PC-9 (cell line): ENCODE measurements at places on chromosomes 1 and 21. TPM values are rescaled to one million over a fixed set of nuclear protein-coding genes. Genes with fewer than 3 reads are reported as not detected.

GRCh38 chr1:145936247-145936646 is 9.0 kb upstream of the RBM8A start:
- no peak overlapping the region for H3K4me3 ChIP-seq
- no peaks in the 10 kb centered on the region for H3K4me1 ChIP-seq
- no peaks in the 10 kb centered on the region for H3K36me3 ChIP-seq
- H3K27me3 ChIP-seq: no peaks in the 10 kb centered on the region
- no peak for DNase-seq
- no peak overlapping the region for H3K27ac ChIP-seq

GRCh38 chr1:112909847-112910246 is 46.1 kb downstream of the SLC16A1 start:
- H3K4me3 ChIP-seq: no peak overlapping the region
- peaks cover 20% of the 10 kb centered on the region for H3K4me1 ChIP-seq
- no peaks in the 10 kb centered on the region for H3K27me3 ChIP-seq
- H3K36me3 ChIP-seq: peaks cover 24% of the 10 kb centered on the region

DNA sequence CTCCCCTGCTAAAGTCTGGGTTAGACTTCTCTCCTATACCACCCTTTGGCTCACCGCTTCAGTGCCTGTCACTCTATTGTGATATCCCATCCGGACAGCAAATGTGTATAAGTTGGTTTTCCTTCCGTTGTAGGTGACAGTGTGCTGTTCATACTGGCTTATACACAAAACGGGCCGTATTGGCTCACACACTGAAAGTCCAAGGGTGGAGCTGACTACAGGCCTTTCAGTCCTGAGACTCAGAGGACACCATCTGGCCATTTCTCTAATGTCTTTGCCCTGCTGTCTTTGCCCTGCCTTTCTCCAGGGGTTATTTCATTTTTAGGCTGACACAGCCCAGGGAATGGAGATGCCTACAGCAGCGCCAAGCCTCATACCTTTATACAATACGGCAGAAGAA is 90.7 kb downstream of the URB2 start:
- H3K27ac ChIP-seq: no peak overlapping the region
- no peaks in the 10 kb centered on the region for H3K27me3 ChIP-seq
- no peak overlapping the region for H3K4me3 ChIP-seq

GRCh38 chr21:31161157-31161556 is 122.9 kb upstream of the KRTAP19-8 start:
- no peaks in the 10 kb centered on the region for H3K4me1 ChIP-seq
- no peak overlapping the region for H3K4me3 ChIP-seq
- no peak for DNase-seq
- no peaks in the 10 kb centered on the region for H3K36me3 ChIP-seq

DNA sequence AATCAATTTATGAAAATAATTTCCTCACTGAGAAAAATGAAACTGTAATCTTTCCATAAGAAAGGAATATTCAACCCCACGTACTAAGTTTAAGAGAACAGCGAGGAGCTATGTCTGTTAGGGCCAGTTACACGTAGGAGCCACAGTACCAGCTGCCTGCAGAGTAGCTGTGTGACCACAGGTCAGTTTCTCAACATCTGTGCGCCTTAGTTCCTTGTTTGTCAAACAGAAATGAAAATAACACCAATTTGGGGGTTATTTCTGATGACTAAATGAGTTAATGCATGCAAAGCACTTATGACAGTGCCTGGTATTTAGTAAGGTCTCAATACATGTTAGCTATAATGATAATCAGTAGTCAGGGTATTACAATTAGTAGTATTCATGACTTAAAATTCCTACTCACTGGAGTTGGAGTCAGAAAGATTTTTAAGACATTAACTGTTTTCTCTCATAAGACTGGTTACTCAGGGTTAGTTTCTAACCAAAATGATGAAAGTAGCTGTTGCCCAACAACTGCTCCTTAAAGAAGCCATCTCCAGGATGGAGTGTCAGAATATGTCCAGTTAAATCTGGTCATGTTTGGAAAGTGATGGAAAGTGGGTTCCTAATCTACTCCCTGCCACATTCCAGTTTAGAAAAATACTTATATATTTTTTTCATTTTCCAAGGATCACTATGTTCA is 85.8 kb upstream of the ZNF648 start:
- no peak overlapping the region for H3K27ac ChIP-seq
- no peaks in the 10 kb centered on the region for H3K27me3 ChIP-seq
- no peaks in the 10 kb centered on the region for H3K36me3 ChIP-seq
- no peak for DNase-seq
- H3K4me1 ChIP-seq: peaks cover 33% of the 10 kb centered on the region
- no peak overlapping the region for H3K4me3 ChIP-seq

DNA sequence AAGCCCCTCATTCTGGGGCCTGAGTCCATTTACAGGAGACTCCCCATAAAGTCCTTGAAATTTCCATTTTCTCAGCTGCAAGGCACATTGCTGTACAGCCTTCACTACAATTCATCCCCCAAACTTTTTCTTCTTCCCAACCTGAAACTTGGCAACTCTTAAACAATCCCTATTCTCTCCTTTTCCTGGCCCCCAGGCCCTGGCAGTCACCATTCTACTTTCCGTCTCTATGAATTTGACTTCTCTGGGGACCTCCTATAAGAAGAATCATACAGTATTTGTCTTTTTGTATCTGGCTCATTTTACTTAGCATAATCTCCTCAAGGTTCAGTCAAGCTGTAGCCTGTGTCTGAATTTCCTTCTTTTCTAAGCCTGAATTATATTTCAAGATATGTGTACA is 332.9 kb downstream of the PCP4 start:
- H3K27ac ChIP-seq: no peak overlapping the region
- no peaks in the 10 kb centered on the region for H3K36me3 ChIP-seq
- H3K4me1 ChIP-seq: no peaks in the 10 kb centered on the region
- no peaks in the 10 kb centered on the region for H3K27me3 ChIP-seq
- no peak for DNase-seq

DNA sequence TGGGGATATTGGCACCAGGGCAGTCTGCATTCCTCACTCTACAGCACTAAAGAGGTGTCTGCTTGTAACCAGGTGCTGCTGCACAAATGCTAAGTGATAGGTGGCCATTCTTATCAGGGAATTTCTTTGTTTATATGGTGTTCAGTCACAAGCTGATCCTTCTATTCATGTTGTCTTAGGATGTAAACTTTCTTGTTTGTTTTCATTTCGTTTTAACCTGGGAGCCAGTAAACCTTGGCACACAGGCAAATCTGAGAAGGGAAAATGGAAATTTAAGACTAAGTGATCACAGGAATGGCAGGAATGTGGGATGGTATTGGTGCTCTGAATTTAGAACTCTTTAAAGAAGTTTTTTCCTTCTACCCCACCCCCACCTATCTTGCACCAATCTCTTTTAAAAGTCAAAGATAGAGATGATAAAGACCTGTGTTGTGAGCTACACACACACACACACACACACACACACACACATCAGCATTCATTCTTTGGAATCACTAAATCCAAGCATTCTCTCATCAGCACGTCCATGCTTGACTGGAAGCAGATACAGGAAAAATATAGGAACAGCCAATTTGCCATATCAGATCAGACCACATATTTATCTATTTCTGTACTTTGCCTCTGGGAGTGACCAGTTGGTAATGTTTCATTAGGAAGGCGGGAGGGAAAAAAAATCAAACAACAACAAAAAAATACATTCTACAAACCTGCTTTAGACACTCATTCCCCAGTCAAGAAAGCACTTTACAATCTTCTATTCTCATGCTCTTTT is 451.4 kb upstream of the ADGRL2 start:
- no peak for DNase-seq
- no peak overlapping the region for H3K4me3 ChIP-seq
- no peak overlapping the region for H3K27ac ChIP-seq
- no peaks in the 10 kb centered on the region for H3K27me3 ChIP-seq
- no peaks in the 10 kb centered on the region for H3K4me1 ChIP-seq

DNA sequence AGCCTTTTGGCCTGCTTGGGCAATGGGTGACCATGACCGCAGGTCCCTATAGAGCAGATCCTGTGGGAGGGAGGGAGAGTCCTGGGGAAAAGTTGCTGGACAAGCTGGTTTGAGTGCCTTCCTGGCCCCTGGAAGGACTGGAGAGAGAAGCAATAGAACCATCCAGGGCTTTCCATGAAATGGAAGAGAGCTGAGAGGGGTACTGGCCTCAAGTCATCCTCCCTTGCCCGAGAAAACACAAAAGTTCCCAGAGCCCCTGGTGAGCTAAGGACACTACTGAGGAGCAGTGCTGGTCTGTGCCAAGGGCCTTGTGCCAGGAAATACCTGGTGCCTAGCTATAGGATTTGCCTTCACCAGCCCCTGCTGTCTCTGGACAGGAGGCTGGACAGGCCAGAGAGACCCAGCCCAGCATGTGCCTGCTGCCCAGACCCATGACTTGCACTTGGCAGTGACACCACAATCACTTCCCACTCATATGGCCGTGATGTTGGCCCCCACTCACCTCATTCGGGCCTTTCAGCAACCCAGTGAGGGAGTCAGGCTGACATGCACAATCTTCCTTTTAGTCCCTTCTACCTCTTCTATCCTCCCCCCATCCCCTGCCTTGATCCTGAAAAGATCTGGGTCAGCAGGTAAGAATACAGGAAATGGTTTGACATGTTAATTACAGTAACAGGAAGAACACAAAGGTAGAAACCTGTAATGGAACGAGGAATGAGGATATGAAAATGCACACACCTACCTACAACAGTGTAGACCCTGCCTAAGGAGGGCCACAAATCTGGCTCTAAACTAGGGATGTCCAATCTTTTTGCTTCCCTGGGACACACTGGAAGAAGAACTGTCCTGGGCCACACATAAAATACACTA is 7.0 kb downstream of the SH3BP5L start:
- H3K4me3 ChIP-seq: no peak overlapping the region
- no peaks in the 10 kb centered on the region for H3K27me3 ChIP-seq
- DNase-seq: no peak
- H3K27ac ChIP-seq: no peak overlapping the region
- H3K4me1 ChIP-seq: no peaks in the 10 kb centered on the region

DNA sequence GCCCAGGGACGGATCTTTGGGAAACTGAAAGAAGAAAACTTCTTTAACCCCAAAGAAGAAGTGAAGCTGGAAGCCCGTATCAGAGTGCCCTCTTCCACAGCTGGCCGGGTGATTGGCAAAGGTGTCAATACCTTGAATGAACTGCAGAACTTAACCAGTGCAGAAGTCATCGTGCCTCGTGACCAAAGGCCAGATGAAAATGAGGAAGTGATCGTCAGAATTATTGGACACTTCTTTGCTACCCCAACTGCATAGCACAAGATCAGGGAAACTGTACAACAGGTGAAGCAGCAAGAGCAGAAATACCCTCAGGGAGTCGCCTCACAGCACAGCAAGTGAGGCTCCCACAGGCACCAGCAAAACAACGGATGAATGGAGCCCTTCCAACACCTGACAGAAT is 114.0 kb downstream of the NBPF12 start:
- H3K4me3 ChIP-seq: no peak overlapping the region
- no peaks in the 10 kb centered on the region for H3K4me1 ChIP-seq
- no peaks in the 10 kb centered on the region for H3K36me3 ChIP-seq
- peaks cover 45% of the 10 kb centered on the region for H3K27me3 ChIP-seq
- H3K27ac ChIP-seq: no peak overlapping the region
- DNase-seq: no peak

DNA sequence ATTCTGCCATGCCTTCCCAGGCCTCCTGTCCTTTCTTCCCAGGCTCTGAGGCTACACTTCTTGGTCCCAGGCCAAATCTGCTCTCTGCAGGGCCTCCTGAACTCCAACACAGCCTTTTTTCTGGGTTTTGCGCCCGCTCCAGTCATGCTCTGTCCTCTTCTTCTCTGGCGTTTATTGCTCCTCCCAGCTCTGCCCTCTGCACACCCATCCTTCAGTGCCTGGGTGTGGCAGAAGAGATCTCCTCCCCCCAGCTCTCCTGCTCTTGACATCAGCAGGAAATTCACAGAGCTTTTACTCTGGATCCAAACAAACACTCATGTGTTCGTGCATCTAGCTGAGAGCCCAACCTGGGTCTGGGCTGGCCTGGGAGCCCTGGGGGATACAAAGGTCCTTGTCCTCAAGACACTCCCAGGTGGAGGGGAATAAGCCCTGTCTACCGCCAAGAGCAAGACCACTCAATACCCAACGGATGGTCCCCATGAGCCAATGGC is 22.9 kb upstream of the EPS8L3 start:
- H3K36me3 ChIP-seq: no peaks in the 10 kb centered on the region
- DNase-seq: peak; percentile 95
- 0 out of 2 replicates have a peak overlapping the region, but pooled peaks have one; percentile 4 for H3K4me3 ChIP-seq

DNA sequence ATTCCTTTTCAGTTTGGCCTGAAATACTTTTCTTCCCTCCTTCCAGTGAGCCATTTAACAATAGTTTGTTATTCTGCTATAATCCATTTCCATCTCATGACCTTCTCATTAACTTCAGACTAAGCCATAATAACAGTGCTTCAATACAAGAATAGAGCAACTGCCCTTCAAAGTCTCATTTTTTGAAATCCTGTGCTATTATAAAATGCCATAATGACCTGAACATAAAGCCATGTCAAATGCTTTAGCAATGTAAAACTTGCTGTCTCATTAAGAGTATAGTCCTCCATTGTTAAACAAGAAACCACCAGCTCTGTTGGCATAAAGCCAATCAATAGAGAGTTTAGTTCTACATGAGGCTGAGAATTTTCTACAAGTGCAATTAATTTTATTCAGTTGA is 9.6 kb upstream of the PIGK start:
- DNase-seq: no peak
- no peaks in the 10 kb centered on the region for H3K36me3 ChIP-seq
- H3K4me1 ChIP-seq: no peaks in the 10 kb centered on the region
- H3K4me3 ChIP-seq: no peak overlapping the region
- H3K27ac ChIP-seq: no peak overlapping the region

DNA sequence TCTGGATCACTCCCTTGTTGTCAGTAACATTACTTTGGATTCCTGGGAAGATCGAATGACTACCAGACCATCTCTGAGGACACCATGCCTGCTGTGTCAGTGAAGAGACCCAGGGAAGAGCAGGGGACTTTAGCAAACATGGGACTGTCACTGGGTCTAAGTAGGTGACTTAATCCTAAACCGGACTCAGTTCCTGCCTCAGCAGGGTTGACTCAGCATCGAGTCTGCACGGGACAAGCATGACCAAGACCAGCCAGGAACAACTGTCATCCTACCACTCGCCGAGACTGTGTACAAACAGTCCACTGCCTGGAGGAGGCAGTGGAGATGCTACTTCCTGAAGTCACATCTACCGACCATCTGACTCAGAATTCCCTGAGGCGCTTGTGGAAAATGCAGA is 53.2 kb upstream of the RAB4A start:
- peaks cover 16% of the 10 kb centered on the region for H3K4me1 ChIP-seq
- DNase-seq: no peak
- H3K27ac ChIP-seq: no peak overlapping the region
- H3K36me3 ChIP-seq: no peaks in the 10 kb centered on the region

GRCh38 chr1:180594723-180595122 is 36.0 kb downstream of the OVAAL start:
- no peak for DNase-seq
- H3K36me3 ChIP-seq: no peaks in the 10 kb centered on the region
- no peaks in the 10 kb centered on the region for H3K27me3 ChIP-seq
- H3K27ac ChIP-seq: no peak overlapping the region
- no peak overlapping the region for H3K4me3 ChIP-seq

- H3K36me3 ChIP-seq: no peaks in the 10 kb centered on the region
- no peaks in the 10 kb centered on the region for H3K27me3 ChIP-seq
- H3K4me3 ChIP-seq: no peak overlapping the region
- H3K4me1 ChIP-seq: peaks cover 24% of the 10 kb centered on the region
- no peak for DNase-seq
- no peak overlapping the region for H3K27ac ChIP-seq
These were observed 41.9 kb upstream of the CACYBP start for GRCh38 chr1:174957829-174958228.

KRTAP8-1 gene
- not detected in 2 replicates for total RNA-seq

AQP10 gene
- total RNA-seq: not detected in 2 replicates

BNIPL gene
- total RNA-seq: 3.0 and 3.6 TPM in 2 replicates

ZBTB7B gene
- total RNA-seq: 38.6 and 44.1 TPM in 2 replicates

ARF1 gene
- total RNA-seq: 431 and 595 TPM in 2 replicates

WNT3A gene
- 0.24 and 0.53 TPM in 2 replicates for total RNA-seq

GPR161 gene
- 6.0 and 6.7 TPM in 2 replicates for total RNA-seq

LPAR3 gene
- total RNA-seq: not detected in 2 replicates

TMEM269 gene
- total RNA-seq: 0.28 and 1.0 TPM in 2 replicates

ELOA gene
- 26.2 and 26.4 TPM in 2 replicates for total RNA-seq
